ENCODE measurements at places on chromosomes 3 and 15.

GRCh38 chr3:77053795-77054194 is 13.9 kb downstream of the ROBO2 start:
- DNase-seq, result no peak

DNA sequence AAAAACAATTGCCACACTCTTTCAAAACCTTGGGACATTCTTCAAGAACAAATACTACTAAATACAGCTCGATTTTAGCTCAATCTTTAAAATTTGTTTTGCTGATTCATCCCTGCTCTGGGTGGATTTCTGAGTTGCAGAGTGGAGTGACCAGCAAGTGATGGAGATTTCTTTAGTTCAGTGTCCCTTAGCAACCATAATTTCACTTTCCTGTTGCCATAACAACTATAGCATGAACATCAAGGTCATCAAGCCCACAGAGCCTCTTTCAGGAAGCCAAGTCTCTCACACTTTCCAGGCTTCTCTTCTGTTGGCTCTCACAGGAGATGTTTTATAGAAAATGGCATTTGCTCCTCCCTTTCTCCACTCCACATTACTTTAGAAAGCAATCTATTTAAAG is 597.2 kb upstream of the ADAMTS9 start:
- no peak for DNase-seq

GRCh38 chr3:37130984-37131859 is 43.2 kb downstream of the LRRFIP2 start:
- DNase-seq, result no peak

GRCh38 chr3:187798531-187799530 is 53.6 kb upstream of the BCL6 start:
- DNase-seq, result no peak

GRCh38 chr3:129975705-129976048 is 1.2 kb downstream of the TRH start:
- DNase-seq, result no peak

- DNase-seq, result no peak
Measured at GRCh38 chr3:44045476-44046275, 196.0 kb upstream of the TOPAZ1 start.

All from fibroblast of upper back skin (primary cell).